ENCODE measurements at places on chromosomes 13 and 19.

- DNase-seq: no peak
Measured at GRCh38 chr13:52109116-52109670, 19.7 kb downstream of the NEK5 start.

DNA sequence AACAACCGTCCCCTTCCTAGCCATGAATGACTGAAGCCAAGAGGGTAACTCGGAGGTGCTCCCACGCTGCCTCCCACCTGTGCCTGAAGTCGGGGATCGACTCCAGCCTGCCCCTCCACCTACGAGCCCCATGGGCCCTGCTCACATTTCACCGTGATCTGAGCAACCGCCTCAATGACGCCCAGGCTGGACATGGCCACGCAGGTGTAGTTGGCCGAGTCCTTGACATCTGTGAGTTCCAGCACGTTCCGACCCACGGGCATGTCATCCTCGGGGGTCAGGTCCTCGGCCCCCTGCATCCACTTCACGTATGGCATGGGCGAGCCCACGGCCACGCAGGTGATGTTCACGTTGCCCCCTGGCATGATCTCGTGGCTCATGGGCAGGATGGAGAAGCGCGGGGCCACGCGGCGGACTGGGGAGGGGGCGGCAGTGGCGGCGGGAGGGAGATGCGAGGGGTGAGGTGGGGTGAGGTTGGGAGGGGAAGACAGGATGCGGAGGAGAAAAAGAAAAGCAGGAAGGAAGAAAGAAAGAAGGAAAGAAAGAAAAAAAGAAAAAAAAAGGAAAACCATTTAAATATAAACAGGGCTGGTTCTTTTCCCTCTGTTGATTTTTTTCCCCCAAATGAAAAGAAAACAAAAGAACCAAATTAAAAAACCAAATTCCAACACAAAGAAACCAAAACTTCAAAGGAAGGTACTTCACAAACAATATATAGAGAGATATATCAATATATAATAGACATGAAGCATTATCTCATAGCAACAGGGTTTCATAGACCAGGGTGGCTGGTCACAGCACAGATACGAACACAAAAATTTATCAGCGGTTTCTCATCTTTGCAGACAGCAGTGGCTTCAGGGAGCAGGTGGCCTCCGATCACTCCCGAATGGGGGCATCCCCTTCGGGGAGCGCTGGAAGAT is 94.7 kb downstream of the PTPRS start:
- no peak for DNase-seq

DNA sequence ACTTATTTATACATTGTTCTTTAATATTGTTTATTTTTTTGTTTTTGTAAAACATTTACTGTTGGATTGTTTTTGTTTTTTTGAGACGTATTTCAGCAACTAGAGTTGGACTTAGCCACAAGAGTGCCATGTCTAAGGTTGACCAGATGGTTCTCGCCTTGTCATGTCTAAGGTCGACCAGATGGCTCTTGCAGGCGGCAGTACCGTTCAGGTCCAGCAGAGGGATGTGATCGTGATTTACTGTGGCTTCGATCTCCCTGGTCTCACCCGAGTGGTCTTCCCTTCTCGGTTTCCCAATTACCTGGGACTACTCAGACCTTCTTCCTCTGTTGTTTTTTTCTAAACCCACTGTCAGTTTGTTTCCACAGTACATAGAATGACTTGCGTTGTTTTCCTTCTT is 1438.6 kb downstream of the UQCRFS1 start:
- DNase-seq: no peak

GRCh38 chr13:76164290-76164689 is 528.2 kb downstream of the LMO7 start:
- DNase-seq: no peak

DNA sequence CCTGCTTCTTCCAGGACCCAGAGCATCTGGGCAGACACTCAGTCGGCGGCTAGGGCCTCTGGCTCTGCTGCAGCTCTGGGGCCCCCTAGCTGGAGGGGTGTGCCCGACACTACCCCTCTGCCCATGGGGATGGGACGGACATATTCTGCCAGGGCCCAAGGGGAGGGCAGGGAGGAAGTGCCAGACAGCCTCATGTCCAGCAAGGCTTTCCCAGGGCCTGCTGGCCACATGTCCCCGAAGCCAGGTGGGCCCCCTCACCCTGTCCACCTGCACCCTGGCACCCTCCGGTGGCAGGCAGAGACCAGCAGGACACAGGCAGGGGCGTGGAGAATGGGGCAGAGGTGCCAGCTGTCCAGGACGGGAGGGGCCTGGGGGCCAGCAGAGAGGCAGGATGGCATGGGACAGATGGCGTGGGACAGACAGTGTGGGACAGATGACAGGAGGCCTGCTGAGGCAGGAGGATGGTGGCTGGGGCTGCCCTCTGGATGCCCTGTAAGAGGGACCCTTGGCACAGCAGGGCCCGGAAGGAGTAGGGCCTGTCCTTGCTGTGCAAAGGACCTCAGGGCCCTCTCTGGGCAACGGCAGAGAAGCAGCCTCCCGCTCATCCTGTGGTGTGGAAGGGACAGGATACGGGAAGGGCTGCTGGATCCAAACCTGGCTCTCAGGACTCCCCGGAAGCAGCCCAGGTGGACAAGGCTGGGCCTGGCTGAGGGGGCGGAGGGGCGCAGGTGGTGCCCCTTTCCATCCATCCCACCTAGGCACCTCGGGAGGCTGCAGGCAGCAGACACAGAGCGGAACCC is 29.1 kb downstream of the CEBPG start:
- no peak for DNase-seq

Measured in activated T-helper 1 cell treated with Interleukin-2 at 50 U/mL for 16 hours (primary cell).